ENCODE measurements at places on chromosomes 3 and 15.

DNA sequence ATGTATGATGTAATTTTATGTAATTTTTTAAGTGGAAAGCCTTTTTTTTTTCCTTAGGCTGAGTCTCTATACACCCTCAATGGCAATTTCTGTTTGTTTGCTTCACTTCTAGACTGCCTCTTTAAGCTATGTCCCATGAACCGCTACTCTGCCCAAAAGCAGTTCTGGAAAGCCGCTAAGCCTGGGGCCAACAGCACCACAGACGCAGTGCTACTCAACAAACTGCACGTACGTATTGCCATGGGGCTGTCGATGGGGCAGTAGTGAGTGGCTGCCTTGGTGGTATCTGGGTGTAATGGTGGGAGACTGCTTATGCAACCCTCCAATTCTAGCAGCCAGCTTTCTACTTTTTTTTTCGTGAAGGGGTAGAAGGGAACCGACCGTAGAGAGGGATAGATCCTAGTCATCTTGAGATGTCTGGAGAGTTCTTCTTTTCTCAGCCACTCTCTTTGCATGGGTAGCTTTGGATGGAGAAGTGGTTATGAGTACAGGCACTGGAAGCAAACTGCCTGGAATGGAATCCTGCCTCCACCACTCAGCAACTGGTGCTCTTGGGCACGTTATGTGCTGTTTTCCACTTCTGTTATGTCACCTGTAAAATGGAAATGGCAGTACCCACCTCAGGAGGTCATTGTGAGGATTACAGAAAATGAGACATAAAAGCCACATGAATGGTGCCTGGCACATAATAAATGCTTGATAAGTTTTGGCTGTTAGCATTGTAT lies 134.7 kb downstream of the ITPR1 start:
- DNase-seq = no peak

DNA sequence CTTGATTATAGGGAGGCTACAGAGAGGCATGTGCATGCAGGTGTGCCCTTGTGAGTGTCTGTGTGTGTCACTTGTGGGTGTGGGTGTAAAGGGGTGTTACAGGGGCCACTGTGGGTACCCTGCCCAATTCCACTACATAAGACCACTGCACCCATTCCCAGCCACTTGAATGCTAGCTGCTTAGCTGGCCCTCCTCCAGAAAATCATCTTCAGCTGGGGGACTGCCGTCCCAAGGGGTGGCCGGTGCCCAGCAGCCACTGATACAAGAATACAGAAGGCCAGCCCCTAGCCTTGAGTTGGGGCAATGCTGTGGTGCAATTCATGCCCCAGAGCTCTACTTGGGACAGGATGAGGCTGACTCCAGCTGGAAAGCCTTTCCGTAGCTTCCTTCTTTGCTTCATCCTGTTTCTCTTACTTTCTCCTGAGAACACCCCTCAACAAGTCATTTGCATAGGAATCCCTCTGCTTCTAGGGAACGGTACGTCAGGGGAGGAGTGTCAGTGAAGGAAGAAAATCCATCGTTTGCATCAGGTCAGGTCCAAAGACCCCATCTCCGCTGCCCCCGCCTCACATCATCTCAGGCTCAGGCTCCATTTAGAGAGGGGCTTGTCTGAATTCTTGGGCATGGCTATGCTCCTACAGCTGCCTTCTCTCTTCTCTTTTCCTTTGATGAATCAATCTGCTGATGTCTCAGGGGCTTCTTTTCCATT lies 72.0 kb downstream of the SCN5A start:
- no peak for DNase-seq

- no peak for DNase-seq
These were observed 10.2 kb upstream of the SPG11 start for GRCh38 chr15:44673639-44674038.

- DNase-seq = no peak
These were observed 67.2 kb downstream of the BOC start for GRCh38 chr3:113278599-113278955.

- no peak for DNase-seq
These were observed 27.3 kb upstream of the MBNL1 start for GRCh38 chr3:152241142-152242017.

- DNase-seq = no peak
These were observed 593 bp downstream of the CIAO2A start for GRCh38 chr15:64092864-64093626.

GRCh38 chr3:122536632-122537001 lies 21.9 kb upstream of the KPNA1 start:
- no peak for DNase-seq

GRCh38 chr15:73972984-73973682 lies 19.0 kb downstream of the STOML1 start:
- peak; percentile 58 for DNase-seq

GRCh38 chr3:134361162-134361835 lies 12.9 kb downstream of the AMOTL2 start:
- no peak for DNase-seq

Data from stimulated activated CD8-positive, alpha-beta memory T cell treated with anti-CD3 and anti-CD28 coated beads, Interleukin-4, amount 100 ng/mL, for 1 hour (primary cell).